ENCODE measurements at places on chromosomes 6 and 20. TPM values are rescaled to one million over a fixed set of nuclear protein-coding genes. Genes with fewer than 3 reads are reported as not detected.
A peak's percentile ranks its signal among the peaks of the same experiment; 100 is the strongest.

Gene CPNE5
- total RNA-seq = 3.5 TPM

DNA sequence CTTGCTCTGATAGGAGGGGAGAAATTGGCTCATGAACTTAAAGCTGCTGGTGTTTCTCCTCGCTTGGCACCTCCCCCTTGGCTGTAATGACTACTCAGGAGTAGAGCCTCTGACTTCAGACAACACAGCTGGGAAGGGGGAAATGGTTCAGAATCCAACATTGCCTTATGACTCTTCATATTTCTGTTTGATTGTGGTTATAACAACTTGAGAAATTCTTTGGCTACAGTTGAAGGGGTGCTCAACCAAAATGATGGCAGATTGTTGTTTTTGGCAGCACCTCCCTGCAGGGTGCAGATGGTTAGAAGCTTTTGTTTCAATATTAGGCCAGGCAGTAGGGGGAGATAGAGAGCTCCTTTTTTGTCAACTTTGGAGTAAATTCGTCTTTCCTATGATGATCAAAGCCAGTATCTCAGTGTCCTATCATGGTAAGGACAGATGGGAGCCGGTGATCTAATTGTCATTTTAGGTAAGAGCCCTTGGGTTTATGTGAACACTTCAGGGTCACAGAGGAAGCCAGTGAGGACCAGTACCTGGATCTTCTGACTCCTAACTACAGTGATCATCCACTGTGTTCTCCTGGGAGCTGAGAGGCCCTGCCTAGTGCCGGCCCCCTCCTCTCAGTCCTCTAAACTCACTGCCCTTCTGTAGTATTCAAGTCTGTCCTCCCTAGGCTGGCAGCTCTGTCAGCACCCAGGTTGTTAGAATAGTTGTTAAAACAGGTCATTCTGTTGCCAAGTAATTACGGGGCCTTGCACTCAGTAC is 39.9 kb downstream of the RPRD1B start:
- no peaks in the 10 kb centered on the region for H3K27me3 ChIP-seq
- H3K36me3 ChIP-seq = no peaks in the 10 kb centered on the region
- peaks cover 35% of the 10 kb centered on the region for H3K4me1 ChIP-seq
- peak; percentile 62 for DNase-seq

GRCh38 chr6:163814494-163815364 is 400.2 kb downstream of the QKI start:
- no peaks in the 10 kb centered on the region for H3K4me1 ChIP-seq
- no peak overlapping the region for H3K4me3 ChIP-seq
- peak; percentile 61 for DNase-seq
- no peaks in the 10 kb centered on the region for H3K36me3 ChIP-seq
- no peak overlapping the region for H3K27ac ChIP-seq

GRCh38 chr6:127686084-127686483 is 109.1 kb downstream of the C6orf58 start:
- H3K36me3 ChIP-seq = no peaks in the 10 kb centered on the region
- no peak overlapping the region for H3K27ac ChIP-seq
- no peaks in the 10 kb centered on the region for H3K27me3 ChIP-seq
- no peak for DNase-seq
- H3K4me1 ChIP-seq = no peaks in the 10 kb centered on the region

GRCh38 chr20:37885593-37886503 is 17.1 kb upstream of the VSTM2L start:
- no peaks in the 10 kb centered on the region for H3K36me3 ChIP-seq
- no peak overlapping the region for H3K4me3 ChIP-seq
- H3K27me3 ChIP-seq = no peaks in the 10 kb centered on the region
- H3K4me1 ChIP-seq = no peaks in the 10 kb centered on the region

Gene OPRM1
- total RNA-seq = not detected

Gene SLC22A16
- 1.6 TPM for total RNA-seq

Gene MATN4
- total RNA-seq = not detected

Gene FAM162B
- 14.9 TPM for total RNA-seq

Gene TNNC2
- total RNA-seq = 2.3 TPM

DNA sequence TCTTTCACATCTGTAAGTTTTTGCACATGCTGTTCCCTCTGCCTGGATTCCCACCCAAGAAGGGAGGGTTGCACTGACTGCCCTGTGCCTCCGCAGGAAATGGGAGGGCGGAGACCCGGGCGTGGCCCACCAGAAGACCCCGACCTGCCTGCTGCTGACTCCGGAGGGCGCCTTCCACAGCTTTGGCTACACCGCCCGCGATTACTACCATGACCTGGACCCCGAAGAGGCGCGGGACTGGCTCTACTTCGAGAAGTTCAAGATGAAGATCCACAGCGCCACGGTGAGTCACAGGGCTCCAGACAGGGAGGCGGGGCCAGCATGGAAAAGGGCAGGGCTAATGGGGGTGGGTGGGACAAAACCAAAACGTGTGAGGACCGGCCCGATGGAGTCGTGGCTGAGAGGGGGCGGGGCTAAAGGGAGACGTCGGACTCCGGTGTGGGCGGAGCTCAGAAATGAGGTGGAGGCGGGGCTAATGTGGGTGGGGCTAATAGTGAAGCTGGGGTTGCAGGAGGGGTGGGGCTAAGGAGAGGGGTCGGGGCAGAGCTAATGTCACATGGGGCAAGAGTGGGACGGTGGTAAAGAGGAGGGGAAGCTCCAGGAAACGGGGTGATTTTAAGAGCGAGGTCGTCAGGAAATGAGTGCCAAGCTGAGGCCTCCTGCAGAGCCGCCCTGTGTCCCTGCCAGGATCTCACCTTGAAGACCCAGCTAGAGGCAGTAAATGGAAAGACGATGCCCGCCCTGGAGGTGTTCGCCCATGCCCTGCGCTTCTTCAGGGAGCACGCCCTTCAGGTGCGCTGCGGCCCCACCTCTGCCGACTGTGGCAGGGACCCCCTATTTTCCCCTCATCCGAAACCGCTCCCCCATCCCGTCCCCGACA is 12.6 kb downstream of the HSPA12B start:
- H3K27ac ChIP-seq = no peak overlapping the region
- no peaks in the 10 kb centered on the region for H3K36me3 ChIP-seq
- no peak overlapping the region for H3K4me3 ChIP-seq
- peak; percentile 80 for DNase-seq
- no peaks in the 10 kb centered on the region for H3K4me1 ChIP-seq
- no peaks in the 10 kb centered on the region for H3K27me3 ChIP-seq

Gene KCNK16
- total RNA-seq = not detected

Gene RBBP9
- 44.9 TPM for total RNA-seq

Gene MUC21
- not detected for total RNA-seq

Gene CCN6
- not detected for total RNA-seq

GRCh38 chr6:106072501-106073090 is 13.5 kb upstream of the PRDM1 start:
- no peak for DNase-seq
- H3K4me3 ChIP-seq = no peak overlapping the region
- H3K4me1 ChIP-seq = no peaks in the 10 kb centered on the region
- no peaks in the 10 kb centered on the region for H3K36me3 ChIP-seq
- no peak overlapping the region for H3K27ac ChIP-seq
- no peaks in the 10 kb centered on the region for H3K27me3 ChIP-seq

Gene CRISP2
- total RNA-seq = not detected

DNA sequence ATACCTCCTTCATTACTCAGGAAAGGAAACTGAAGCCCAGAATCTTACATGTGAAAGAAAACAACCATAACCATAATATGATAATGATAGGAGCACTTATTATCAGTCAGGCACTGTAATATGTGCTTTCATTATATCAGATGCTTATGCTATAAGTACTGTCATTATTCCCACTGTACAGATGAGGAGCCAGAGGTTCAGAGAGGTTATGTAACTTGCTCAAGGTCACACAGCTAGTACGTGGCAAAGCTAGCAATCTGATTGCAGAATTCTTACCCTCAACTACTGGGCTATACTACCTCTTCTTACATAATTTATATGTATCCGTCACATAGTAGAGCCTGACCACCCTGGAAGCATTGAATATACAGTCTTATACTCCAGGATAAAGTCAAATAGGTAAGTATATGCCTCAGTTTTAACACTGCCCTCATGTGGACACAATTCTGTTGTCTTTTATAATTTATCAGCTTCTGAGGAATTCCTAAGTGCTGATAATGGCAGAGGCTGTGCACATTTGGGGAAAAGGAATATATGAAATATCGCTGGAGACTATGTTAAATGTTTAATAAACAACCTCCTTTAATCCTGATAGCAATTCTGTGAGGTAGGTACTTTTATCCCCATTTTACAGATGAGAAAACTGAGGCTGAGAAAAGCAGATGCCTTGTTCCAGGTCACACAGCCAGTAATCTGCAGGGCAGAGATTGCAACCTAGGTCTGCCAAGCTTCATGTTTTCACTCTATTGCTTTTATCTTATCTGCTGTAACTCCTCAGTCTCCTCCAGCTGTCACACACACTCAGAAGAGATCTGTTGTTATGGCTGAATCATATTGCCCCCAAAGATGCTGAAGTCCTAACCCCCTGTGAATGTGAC is 13.4 kb downstream of the BCAS1 start:
- no peak overlapping the region for H3K27ac ChIP-seq
- no peak overlapping the region for H3K4me3 ChIP-seq
- no peaks in the 10 kb centered on the region for H3K27me3 ChIP-seq

DNA sequence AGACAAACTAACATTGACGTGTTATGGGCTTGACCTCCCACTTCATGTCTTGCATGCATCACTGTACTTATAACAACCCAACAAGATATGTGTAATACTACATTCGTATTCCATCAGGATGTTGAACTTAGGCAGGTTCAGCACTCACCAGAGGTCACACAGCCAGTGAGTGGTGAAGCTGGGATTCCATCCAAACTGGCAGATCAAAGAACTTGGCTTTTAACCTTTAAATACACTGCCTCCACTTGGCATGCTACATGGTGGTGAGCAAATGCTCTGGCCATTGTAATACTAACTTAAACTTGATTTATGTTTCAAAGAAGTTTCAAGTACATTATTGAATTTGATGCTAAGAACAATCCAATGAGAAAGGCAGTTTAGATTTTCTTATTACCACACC is 10.7 kb upstream of the HDDC2 start:
- H3K36me3 ChIP-seq = no peaks in the 10 kb centered on the region
- DNase-seq = peak; percentile 59
- no peaks in the 10 kb centered on the region for H3K4me1 ChIP-seq
- H3K4me3 ChIP-seq = no peak overlapping the region
- H3K27ac ChIP-seq = no peak overlapping the region

DNA sequence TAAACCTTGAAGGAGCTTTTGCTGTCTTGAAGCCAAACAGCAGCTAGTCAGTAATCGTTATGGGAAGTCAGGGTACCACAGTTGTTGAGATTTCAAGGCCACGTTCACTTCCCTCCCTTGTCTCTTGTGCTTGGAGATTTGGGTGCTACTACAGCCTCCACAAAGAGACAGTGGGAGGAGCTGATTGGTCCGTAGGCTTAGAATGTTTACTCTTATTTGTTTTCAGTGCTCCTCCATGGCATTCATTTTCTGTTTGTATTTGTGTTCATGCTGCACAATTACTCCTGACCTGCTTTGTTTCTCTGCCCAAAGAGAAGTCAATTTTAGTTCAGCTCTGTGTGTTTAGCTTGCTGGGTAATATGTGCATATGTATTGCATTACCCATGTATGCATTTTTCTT is 147.7 kb downstream of the PRL start:
- no peak for DNase-seq
- H3K27me3 ChIP-seq = no peaks in the 10 kb centered on the region
- no peak overlapping the region for H3K27ac ChIP-seq
- H3K4me1 ChIP-seq = peaks cover 24% of the 10 kb centered on the region
- no peaks in the 10 kb centered on the region for H3K36me3 ChIP-seq

- no peak overlapping the region for H3K4me3 ChIP-seq
- no peaks in the 10 kb centered on the region for H3K36me3 ChIP-seq
- no peak for DNase-seq
Measured at GRCh38 chr20:61436667-61437279, 184.7 kb downstream of the CDH4 start.

DNA sequence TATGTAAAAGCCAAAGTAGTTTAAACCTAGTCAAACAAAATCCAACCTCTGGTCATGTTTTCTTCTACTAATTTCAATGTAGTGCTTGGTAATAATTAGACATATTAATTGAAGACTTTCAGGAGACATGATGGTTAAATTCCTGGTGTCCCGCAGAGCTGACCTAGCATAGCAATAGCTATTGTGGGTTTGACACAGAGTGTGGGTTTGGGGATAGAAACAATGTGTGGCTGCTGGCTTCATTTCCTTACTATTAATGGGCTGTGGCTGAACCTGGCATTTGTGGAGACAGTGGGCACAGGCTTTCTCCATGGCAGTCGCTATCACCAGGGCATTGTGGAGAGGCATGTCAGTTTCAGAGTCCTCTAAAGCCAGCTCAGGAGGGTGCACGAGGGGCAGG is 54.1 kb upstream of the GGTLC1 start:
- no peaks in the 10 kb centered on the region for H3K36me3 ChIP-seq
- H3K4me3 ChIP-seq = no peak overlapping the region
- no peaks in the 10 kb centered on the region for H3K4me1 ChIP-seq
- no peaks in the 10 kb centered on the region for H3K27me3 ChIP-seq
- no peak overlapping the region for H3K27ac ChIP-seq

Gene PSORS1C2
- not detected for total RNA-seq

DNA sequence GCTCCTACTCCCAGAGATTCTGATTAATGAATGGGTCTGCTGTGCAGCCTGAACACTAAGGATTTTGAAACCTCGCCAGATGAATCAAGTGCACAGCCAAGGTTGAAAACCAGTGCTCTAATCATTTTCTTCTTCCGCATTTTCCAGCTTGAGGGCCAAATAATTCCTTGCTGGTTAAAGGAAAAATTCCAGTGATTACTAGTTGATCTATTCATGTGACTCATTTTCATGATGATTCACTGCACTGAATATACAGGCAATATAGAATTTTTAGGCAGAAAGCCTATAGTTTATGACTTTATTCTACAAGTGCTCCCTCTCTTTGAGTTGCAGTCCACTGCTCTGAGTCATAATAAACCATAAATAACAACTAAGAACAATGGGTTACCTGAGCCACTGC is 80.6 kb upstream of the PROKR2 start:
- H3K4me3 ChIP-seq = no peak overlapping the region
- H3K36me3 ChIP-seq = no peaks in the 10 kb centered on the region
- H3K27me3 ChIP-seq = no peaks in the 10 kb centered on the region
- no peaks in the 10 kb centered on the region for H3K4me1 ChIP-seq
- no peak for DNase-seq
- no peak overlapping the region for H3K27ac ChIP-seq

Gene TPMT
- 18.9 TPM for total RNA-seq

GRCh38 chr6:90286884-90287488 is 9.7 kb downstream of the BACH2 start:
- peak; percentile 22 for DNase-seq
- H3K27ac ChIP-seq = no peak overlapping the region
- no peak overlapping the region for H3K4me3 ChIP-seq
- no peaks in the 10 kb centered on the region for H3K27me3 ChIP-seq

Gene EFCAB8
- not detected for total RNA-seq

- H3K4me1 ChIP-seq = no peaks in the 10 kb centered on the region
- no peak overlapping the region for H3K27ac ChIP-seq
- H3K36me3 ChIP-seq = no peaks in the 10 kb centered on the region
- H3K27me3 ChIP-seq = no peaks in the 10 kb centered on the region
- H3K4me3 ChIP-seq = no peak overlapping the region
- DNase-seq = no peak
Measured at GRCh38 chr6:14313248-14313647, 195.7 kb downstream of the CD83 start.

Gene PI16
- 1.6 TPM for total RNA-seq

GRCh38 chr6:138765896-138766655 is 7.5 kb upstream of the CCDC28A start:
- no peaks in the 10 kb centered on the region for H3K36me3 ChIP-seq
- no peaks in the 10 kb centered on the region for H3K4me1 ChIP-seq
- no peaks in the 10 kb centered on the region for H3K27me3 ChIP-seq
- peak; percentile 7 for DNase-seq

Gene FAM83C
- not detected for total RNA-seq

Gene CLPSL2
- total RNA-seq = not detected

GRCh38 chr6:139395891-139396301 is 21.4 kb upstream of the CITED2 start:
- H3K4me3 ChIP-seq = no peak overlapping the region
- no peaks in the 10 kb centered on the region for H3K4me1 ChIP-seq

All from adrenal gland (tissue), 19 donors.